ENCODE measurements at places on chromosomes 1 and 21.

- no peak for DNase-seq
These were observed 76.6 kb downstream of the NGF start for GRCh38 chr1:115261496-115261895.

DNA sequence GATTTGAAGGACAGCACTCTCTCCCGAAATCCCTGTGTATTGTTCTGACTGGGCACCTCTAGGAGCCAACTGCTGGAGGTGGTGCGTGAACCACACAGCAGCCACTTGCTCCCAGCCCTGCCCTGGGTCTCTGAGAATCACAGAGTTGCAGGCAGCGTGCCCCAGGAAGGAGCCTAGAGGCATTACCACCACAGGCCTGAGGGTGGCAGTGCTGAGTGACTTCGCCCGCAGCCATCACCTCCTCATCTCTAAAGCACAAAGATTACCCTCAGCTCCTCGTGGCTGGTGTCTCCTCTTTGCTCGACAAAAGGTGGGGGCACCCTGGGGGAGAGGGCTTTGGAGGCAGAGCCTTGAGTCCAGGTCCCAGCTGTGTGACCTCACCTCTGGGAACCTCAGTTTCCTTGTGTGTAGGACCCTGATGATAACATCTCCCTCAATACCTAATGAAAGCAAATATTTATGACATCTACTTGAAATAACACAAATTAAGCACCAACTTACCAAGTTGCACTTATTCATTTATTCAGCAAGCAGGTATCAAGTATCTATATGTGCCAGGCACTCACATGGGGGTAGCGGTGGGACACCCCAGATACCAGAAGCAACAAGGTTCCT lies 86.3 kb downstream of the VWA5B1 start:
- DNase-seq = peak; percentile 72

DNA sequence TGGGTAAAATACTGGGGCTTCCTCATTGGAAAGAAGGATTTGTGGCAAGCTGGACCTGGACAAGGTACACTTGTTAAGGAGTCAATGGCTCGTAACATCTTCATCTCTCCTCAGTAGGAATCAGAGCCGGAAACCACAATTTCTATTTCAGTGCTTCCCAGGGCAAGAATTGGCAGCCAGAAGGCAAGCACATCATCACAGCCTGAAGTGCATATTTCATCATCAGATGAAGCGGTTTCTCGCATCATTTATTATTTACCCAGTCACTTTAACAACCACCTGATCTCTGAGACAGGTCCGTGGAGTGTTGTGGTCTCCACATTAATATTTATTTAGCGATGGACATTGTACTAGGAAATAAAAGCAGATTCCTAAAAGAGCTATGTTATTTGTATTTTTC lies 55.0 kb downstream of the KCNJ15 start:
- no peak for DNase-seq

DNA sequence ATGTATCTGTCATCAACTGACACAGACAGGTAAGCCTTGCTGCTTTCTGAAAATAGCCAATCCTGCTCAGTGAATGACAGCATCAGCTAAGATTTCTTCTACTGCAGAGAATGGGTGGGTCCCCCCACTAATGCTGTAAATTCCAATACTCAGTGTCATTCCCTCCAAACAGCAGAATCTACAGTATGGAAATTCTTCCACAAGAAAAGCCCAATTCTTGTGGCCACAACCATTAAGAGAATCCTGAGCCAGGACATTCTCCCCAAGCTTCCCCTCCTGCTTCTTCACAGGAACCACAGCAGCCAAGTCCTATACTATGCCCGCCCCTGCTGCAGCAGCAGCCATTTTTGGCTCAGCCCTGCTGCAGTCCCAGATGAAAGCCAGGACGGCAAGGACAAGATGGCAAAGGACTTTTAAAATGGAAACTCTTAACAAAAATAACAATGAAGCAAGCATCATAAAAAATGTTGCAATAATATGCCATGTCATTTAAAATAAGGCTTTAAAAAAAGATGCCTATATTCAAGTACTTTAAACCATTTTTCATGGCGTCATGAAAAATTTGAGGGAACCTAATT lies 26.8 kb downstream of the EIF4G3 start:
- DNase-seq = no peak

- DNase-seq = no peak
These were observed 5.9 kb upstream of the SERINC2 start for GRCh38 chr1:31407029-31407626.

GRCh38 chr1:236489710-236490377 lies 33.9 kb upstream of the LGALS8 start:
- DNase-seq = no peak

- no peak for DNase-seq
These were observed 2.9 kb upstream of the BSND start for GRCh38 chr1:54995835-54996234.

DNA sequence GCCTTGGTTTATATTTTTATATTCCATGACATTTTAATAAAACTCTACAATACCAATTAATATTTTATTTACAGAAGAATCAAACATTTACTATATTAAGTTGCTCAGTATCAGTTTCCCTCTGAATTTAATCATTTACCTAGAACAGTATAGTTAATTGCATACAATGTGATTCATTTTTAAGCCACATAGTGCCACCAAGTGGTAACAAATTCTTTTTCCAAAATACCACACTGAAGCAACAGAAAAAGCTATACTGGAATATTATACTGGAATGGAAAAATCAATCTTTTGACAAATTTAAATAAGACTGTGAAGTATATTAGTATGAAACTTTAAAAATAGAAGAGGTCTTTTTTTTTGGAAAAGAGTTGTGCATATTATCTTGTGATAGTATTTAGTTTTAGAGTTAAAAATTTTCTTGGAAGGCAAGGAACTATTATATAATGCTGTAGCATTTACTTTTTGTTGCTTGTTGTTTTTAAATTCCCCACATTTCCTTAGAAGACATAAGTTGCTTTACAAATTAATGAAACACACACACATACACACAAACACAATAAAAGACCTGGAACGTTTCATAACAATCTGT lies 57.3 kb downstream of the ZNF644 start:
- no peak for DNase-seq

GRCh38 chr1:72262735-72263134 lies 19.6 kb downstream of the NEGR1 start:
- DNase-seq = no peak

- DNase-seq = no peak
These were observed 309.1 kb upstream of the NRIP1 start for GRCh38 chr21:15373941-15374340.

- DNase-seq = no peak
These were observed 29.2 kb downstream of the CEP104 start for GRCh38 chr1:3827813-3828307.

GRCh38 chr1:176227579-176227978 lies 20.5 kb upstream of the COP1 start:
- DNase-seq = no peak

- no peak for DNase-seq
These were observed 85.0 kb downstream of the FNBP1L start for GRCh38 chr1:93532780-93533378.

DNA sequence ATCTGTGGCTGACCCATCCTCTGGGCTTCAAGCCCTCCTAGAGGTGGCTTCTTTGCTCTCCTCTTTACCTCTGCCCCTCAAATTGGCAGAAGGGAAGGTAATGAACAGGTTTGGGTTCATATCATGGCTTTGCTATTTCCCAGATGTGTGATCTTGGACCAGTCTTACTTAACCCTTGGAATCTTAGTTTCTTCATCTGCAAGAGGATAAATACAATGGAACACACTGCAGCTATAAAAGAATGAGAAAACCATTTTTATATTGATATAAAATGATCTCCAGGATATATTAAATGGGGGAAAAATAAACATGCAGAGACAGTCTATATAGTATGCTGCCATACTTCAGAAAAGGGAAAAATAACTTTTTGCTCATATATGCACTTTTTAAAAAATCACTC lies 5.6 kb downstream of the GLMP start:
- DNase-seq = no peak

Data from stimulated activated CD4-positive, alpha-beta T cell treated with anti-CD3 and anti-CD28 coated beads, Interleukin-2, amount 100 ng/mL, for 48 hours (primary cell).